ENCODE measurements at places on chromosomes 4 and X.

DNA sequence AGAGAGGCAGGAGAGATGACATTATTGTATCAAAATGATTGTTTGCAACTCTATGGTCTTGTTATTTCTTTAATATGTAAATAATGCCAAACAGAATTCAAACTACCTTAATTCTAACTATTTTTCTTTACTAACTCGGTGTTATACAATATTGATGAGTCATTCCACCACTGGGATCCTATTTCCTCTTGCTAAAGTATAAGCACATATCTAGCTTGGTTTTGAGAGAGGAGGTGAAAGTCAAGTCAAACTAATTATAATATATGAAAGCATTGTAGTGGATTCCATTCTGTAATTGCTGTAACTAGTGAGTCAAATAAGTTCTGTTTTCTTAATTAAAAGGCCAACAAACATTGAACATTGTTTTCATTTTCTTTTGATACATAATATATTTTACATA lies 837.6 kb downstream of the PDHA2 start:
- no peak for DNase-seq

- DNase-seq, result no peak
Measured at GRCh38 chrX:13212191-13212651, 107.6 kb downstream of the ATXN3L start.

- no peak for DNase-seq
Measured at GRCh38 chrX:16643176-16643575, 6.8 kb upstream of the S100G start.

- DNase-seq, result no peak
Measured at GRCh38 chr4:182231080-182231479, 12.1 kb upstream of the TENM3 start.

GRCh38 chrX:10223276-10223675 lies 66.5 kb downstream of the CLCN4 start:
- DNase-seq, result no peak

- DNase-seq, result no peak
Measured at GRCh38 chrX:140467211-140467610, 37.7 kb downstream of the SOX3 start.

- no peak for DNase-seq
Measured at GRCh38 chr4:41791557-41791956, 43.0 kb upstream of the PHOX2B start.

- DNase-seq, result no peak
Measured at GRCh38 chrX:39954851-39955250, 142.9 kb downstream of the BCOR start.
